ENCODE measurements at places on chromosomes 3 and 15. TPM values are rescaled to one million over a fixed set of nuclear protein-coding genes. Genes with fewer than 3 reads are reported as not detected.

DNA sequence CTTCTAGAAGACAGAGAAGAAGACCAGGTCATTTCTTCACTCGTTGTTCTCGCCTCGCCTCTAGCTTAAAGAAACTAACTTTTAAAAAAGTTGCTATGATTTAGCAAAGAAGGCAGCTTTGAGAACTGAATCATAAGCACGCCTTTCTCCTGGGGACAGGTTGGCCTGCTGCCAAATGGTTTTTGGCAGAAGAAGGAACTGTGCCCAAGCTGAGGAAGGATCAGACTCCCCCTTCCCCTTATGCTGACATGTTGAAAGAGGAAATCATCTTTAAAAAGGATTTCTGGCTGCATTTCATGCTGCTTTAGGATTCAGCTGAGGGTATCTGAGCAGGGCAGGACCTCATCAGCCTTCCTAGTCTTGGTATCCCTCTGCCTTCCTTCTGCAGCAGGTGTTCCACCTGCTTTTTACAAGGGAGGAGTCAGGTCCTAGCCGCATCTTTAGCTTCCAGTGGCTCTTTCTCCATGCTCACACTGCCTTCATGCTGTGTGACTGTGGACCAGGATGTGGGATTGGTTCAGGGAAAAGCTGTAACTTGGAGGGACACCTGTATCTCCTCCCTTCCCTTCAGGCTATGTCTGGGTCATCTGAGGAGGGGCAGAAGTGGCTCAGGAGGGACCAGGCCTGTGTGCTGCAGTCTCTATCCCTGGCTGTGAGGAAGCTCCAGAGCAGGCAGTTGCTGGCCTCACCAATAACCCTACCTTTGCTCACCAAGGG lies 34.1 kb upstream of the HACD2 start:
- peak; percentile 68 for DNase-seq

DNA sequence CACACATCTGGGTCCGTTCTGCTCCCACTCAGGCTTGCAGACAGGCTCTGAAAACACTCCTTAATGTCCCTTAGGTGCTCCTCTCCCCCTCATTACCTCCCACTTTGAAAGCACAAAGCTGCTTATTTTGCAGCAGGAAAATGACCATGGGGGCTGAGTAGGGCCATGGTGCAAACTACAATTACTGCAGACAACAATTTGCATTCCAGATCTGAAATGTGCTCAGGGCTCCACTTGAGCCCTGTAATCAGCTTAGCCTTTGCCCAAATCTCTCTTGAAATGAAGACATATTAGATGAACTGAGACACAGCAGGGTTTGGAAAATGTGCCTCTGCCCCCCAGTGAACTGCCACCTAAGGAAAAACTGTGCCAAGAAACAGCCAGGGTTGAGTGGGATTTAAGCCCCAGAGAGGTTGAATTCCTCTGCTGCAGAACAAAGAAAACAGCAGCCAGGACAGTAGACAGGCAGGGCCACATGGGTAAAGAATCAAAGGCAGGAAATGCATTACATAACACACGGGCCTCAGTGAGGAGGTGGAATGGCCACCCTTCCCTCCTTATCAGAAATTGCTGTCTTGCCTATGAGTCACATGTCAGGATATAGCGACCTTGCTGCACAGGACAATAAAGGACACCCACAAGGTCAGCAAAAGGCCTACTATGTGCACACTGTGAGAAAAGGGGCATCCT lies 126.8 kb upstream of the ARHGEF3 start:
- DNase-seq: no peak

The SLC38A3 gene
- total RNA-seq: 7.7 TPM

DNA sequence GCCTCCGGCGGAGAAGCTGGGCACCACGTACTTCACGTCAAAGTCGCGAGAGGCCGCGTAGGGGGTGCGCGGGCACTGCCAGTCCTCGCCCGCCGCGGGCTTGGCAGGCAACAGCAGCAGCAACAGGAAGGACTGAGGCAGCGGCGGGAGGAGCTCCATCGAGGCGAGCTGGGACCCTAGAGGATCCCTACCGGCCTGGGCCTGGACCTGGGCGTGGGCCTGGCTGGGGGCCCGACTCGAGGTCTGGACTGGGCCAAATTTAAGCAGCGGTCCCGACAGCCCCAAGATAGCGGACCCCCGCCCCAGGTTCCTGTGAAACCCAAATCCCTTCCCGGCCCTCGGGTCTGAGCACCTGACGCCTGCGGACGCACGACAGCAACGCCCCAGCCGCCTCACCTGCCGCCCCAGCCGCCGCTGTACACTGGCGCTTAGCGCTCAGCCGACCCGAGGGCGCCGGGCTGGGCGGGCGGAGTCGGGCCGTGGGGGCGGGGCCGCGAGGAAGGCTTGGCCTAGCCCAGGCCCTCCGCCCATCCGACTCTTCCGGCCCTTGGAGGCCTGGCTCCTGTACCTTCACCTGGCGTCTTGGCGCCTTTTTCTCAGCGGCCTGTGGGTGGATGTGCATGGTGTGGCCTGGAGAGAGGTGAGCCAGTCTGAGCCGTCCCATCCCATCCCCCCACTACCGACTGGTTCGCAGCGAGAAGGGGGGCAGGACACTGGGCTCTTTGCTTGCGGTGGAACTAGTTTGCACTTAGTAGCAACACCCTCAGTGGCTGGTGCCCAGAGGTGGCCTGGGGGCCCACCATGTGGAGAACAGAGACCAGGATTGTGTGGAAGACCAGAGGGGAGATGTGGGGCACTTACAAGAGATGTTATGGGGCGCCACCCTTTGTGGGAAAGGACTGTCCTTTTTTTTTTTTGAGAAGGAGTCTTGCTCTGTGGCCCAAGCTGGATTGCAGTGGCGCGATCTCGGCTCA lies at the start of gene MST1R:
Gene MST1R, minus strand, starts transcription at position 423 of the 974 bp plus-strand sequence. Its CDS starts 264 bp downstream, at position 159.
- peak; percentile 78 for DNase-seq

DNA sequence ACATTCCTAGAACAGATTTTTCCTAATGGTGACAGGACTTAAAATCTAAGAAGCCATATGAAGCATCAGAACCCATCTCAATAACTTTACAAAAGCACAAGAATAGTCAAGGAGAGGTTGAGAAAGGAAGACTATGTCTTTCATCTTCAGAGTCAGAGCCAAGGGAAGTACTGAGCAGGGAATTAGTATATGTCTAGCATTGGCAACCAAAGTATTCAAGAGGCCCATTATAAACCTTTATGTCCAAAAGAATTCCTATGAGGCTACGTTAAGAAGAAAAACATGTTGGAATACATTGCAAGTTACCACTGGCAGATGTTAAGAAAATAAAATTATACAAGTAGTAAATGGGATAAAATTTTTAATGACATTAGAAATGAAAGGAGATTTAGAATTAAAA lies 150.5 kb downstream of the MAGI1 start:
- DNase-seq: no peak

The FRMD5 gene
- total RNA-seq: 25.1 TPM

DNA sequence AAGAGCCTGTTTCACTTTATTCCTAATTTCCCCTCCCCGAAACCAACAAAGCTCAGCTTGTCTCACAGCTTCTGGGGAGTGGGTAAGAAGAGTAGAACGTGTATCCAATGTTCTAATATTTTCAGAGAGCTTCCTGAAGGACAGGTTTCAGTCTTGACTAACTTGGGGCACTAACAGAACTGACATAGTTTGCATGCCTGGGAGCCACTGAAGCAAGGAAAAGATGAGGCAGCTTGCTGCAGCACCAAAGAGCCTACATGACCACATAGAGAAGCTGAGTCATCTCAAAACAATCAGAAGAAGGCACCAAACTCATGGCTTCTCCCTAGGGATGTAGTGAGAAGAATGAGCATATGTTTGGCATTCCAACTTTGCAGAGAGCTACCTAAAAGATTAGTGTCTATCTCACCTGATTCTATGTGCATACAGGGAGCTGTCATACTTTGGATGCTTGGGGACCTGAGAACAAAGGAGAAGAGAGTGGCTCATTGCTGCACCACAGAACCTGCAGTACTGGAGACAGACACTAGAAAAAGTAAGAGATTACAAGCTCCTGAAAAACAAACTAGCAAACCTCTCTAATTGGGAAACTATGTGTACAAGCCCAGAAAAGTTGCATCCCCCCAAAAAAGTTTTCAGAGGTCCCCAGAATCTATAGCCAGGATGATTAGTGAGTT lies 86.9 kb downstream of the DCLK3 start:
- DNase-seq: no peak

- no peak for DNase-seq
These were observed 136.8 kb downstream of the FNDC3B start for GRCh38 chr3:172176061-172176770.
